AG20443 (cell line): ENCODE measurements at places on chromosomes 7 and 10.
A peak's percentile ranks its signal among the peaks of the same experiment; 100 is the strongest.

DNA sequence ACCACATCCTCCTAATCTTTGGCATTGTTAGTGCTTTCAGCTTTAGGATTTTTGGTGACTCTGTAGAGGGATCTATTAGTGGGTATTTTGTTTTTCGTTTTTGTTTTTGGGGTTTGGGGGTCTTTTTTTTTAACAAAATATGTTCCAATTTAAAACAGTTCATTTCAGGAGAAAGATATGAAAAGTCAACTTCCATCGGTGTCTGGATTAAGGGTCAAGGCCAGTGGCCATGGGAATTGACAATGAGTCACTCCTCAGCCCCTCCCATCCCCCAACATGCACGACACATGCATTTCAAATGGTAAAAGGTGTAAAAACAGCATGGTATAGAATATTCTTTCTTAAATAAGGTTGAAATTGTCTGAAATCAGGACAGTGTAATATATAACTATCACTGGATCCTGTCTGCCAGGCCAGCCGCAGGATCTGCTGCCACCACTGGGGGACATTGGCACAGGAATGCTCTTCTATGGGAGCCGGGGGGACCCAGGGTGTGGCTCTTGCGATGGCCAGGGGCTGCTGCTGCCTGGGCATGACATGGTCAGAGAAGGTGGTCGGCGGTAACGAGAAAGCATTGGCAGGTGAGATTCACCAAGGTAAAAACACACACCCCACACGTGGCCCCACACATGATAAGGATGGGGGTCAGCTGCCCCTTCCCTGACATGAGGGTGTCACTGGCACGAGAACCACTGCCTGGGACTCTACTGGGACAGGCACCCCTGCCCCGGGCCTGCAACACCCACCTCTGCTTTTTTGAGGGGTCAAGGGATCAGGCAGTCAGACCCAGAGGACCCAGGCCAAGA lies 126.2 kb upstream of the KCTD7 start:
- peak; percentile 9 for DNase-seq

DNA sequence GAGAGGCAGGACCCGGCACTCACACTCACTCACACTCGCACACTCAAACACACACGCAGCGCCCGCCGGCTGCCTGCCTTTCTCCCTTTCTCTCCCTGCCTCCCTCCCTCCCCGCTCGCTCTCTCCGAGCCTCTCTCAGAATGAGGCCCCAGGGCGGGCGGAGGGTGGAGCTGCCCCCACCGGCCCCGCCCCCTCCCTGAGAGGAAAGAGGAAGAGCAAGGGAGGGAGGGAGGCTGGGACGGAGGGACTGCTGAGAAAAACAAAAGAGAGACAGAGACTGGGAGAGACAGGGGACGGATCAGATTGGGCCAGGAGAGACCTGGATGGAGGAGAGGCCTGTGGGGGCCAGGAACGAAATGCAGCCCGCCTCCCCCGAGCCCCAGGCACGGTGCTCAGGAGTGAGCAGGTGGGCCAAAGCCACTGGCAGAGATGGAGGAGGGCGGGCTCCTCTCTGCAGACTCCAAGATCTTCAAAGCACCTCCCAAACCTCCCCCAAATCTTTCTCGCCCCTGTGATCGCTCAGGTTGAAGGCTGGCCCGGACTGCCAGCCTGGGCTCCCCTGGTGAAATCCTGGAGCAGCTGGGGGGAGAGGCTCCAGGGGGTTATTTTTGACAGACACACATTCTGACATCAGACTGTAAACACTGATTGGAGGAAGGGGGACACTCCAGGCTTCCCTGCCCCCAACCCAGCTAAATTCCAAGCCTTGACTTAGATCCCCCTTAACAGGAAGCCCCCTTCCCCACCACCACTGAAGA lies 5.1 kb downstream of the LDB1 start:
- DNase-seq = peak; percentile 91

DNA sequence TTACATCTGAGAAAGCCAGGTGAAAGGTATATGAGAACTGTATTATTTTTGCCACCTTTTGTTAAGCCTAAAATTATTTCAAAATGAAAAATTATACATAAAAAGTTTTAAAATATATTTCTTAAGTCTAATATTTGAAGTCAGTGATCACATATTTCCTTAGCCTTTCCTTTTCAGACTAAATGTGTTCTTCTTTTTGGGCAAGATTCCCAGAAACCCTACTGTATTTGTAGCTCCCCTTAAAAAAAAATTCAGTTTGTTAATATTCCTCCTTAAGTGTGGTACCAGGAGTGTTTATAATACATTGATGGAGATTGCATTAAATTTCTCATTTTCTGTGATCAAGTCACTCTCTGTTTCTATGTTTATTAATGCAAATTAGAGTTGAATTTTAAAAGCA lies 22.8 kb downstream of the DNAJC1 start:
- DNase-seq = no peak

- DNase-seq = no peak
Observed at GRCh38 chr10:99484626-99485581, 47.8 kb upstream of the NKX2-3 start.

- DNase-seq = no peak
Observed at GRCh38 chr7:36620166-36620708, 104.1 kb downstream of the AOAH start.

GRCh38 chr7:149790146-149790548 lies 16.8 kb upstream of the ZNF467 start:
- DNase-seq = peak; percentile 65

DNA sequence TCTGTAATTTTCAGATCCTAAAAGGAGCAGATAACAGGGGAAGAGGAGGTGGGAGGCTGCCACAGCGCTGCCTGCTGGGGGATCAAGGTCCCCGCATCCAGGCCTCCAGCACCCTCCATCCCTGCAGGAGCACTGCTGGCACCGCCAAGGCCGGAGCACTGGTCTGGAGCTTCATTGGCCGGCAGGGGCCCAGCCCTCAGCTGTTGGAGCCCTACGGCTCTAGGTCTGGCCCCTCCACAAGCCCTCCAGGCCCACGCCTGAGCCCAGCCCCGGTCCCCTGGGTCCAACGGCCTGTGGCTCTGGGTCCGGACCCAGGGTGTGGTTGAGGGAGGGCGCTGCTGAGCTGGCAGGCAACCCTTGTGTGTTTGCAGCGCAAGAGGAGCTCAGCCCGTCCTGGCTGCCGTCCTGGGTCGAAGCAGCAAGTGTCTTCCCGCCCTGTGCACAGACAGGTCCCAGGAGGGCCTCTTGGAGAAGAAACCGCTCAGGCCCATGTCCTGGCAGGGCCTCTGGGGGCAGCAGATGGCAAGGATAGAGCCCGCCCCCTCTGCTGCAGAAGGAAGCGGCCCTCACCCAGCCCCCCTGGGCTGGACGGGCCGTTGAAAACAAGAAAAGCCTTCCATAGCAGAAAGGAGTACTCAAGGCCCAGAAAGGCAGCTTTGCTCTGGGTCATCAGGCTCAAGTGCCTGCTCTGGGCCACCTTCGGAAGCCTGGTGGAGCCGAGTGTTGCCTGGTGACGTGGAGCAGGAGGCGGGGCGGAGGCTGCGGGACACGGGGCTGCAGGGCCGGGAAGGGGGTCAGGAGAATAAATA lies 54.3 kb upstream of the TNRC18 start:
- DNase-seq = peak; percentile 66

DNA sequence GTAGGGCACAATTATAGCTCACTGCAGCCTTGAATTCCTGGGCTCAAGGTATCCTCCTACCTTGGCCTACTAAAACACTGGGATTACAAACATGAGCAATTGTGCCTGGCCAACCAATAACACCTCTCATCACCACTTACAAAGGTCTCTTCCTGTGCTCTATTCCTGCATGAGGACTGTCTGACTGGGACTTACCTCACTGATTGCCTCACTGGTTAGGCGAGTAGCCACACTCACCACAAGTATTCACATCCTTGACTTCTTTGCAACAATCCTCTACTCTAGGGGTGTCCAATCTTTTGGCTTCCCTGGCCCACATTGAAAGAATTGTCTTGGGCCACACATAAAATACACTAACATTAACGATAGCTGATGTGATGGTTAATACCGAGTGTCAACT lies 22.6 kb upstream of the PDIA4 start:
- peak; percentile 26 for DNase-seq

DNA sequence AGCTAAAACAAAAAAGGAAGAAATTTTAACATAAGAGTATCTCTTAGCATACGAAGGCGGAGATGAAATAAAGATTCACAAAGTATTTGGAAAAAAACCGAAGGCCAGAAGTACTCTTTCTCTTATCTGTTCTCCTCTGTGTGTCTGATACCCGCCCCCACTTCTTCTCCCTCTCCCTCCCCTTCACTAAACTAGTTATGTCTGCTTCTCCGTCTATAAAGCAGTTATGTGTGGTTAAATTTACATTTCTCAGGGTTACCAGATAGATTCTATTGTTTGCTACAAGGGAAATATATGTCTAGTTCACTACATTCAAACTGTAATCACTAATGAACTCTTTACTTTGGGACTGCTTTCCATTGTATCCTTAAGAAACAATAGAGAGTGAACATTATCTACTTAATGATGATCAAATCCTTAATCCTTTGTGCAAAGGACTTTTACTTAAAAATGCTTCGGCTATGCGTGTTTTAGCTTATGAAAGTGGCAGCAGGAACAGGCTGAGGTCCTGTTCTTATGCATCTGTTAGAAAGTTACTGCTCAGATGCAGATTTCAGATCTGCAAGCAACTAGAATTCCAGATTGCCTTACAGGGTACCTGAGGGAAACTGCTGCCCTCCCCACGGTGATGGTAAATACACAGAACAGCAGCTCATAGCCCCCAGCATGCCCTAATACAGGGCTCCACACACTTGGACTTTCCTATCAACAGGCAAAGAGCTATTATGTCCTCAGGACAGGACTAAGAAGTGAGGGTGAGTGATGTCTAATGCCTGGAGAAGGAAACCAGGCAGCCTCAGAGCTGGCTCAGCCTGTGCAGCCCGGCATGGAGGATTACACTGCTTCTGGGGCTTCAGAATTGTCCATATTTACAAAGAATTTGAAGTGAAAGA lies 273.3 kb downstream of the FZD1 start:
- DNase-seq = no peak

DNA sequence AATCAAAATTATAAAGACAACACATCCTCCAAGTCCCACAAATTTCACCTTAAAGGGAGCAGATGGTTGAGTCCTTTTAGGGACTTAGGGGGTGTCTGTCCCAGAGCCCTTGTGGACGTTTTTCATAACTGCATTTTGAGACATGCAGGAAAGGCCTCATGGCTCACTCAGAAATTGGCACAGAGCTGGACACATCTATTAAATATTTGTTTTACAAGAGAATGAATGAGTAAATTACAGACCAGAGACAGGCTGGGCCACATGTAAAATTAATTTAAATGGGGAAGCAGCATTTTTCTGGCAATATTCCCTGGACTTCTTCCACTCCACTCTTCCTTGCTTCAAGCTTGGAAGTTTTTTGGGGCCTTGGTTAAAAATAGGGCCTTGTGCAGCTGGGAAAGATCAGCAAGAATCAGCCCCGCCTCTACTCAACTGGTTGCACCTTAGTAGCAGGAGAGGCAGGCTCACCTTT lies 20.0 kb downstream of the LAMB1 start:
- peak; percentile 17 for DNase-seq

DNA sequence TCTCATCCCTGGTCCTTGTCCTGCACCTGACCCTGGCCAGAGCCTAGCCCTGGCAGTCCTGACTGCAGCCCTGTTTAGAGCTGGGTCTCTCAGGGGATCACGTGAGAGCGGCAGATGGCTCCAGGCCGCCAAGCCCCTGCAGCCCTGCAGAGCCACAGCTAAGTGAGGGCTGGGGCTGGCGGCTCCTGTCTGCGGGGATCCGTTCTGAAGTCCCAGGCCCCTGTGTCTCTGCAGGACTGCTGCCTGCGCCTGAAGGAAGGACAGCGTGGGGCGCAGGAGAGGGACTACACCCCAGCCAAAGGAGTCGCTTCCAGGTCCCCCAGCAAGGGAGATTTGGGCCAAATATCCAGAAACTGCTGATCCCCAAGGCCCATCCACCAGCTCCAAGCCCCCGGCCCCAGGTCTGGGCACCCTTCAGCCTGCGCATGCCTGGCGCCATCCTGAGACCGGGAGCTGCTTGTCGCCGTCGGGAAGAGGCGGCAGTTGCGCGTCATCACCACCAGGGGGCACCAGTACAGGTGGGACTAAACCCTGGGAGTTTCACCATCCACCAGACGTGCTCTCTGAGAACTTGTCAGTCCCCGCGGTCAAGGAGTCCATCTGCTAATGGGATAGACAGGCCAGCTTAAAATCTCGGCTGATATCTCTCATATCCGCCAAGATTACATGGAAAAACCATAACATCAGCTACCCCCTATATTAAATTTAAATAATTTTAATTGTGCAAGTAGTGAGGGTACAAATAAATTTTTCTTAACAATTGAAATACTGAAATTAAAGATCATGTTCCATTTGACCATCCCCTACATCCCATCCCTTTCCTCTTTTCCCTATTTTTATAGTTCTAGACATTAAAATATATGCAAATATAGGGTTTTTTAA lies 25.1 kb upstream of the GHRHR start:
- peak; percentile 88 for DNase-seq

- DNase-seq = no peak
Observed at GRCh38 chr10:62248465-62248864, 20.2 kb downstream of the RTKN2 start.

GRCh38 chr7:91267171-91267955 lies 3.1 kb downstream of the FZD1 start:
- DNase-seq = peak; percentile 60

DNA sequence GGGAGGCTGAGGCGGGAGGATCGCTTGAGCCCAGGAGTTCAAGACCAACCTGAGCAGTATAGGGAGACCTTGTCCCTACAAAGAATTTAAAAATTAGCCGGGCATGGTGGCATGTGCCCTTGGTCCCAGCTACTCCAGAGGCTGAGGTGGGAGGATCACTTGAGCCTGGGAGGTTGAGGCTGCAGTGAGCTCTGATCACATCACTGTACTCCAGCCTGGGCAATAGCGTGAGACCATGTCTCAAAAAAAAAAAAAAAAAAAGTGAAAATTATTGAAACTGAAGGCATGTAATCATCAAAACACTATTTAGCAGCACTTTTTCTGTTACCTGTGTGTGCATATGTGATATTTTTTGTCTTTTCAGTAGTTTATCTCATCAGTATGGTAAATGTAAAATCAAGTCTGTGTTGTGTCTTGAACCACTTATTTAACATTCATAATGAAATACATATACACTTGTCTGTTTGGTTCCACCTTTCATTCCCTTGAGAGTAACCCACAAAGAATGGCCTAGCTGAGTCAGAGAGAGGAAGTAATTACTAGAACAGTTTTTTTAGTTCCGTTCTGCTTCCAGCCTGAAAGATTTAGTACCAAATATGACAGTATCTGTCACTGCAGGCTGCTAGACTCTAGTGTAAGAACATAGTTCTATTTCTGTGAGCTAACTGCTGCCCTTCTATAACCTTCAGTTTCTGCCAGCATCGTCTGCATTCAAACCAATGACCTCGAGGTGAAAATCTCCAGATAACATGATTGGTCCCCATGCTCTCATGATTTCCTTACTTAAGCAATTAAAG lies 68.6 kb downstream of the MMRN2 start:
- peak; percentile 48 for DNase-seq

- DNase-seq = no peak
Observed at GRCh38 chr7:2953099-2953498, 90.6 kb downstream of the CARD11 start.

- peak; percentile 3 for DNase-seq
Observed at GRCh38 chr7:45687185-45687560, 113.0 kb downstream of the ADCY1 start.

- DNase-seq = peak; percentile 45
Observed at GRCh38 chr7:155252444-155252887, 45.2 kb upstream of the INSIG1 start.
